HTR-8/SVneo (cell line): ENCODE measurements at places on chromosomes 2 and 18.

GRCh38 chr18:38454764-38455469 lies 889.3 kb upstream of the CELF4 start:
- DNase-seq, result no peak

GRCh38 chr2:23436346-23437098 lies 51.5 kb downstream of the KLHL29 start:
- DNase-seq, result no peak

- DNase-seq, result no peak
These were observed 484 bp downstream of the APCDD1 start for GRCh38 chr18:10454681-10455557.

DNA sequence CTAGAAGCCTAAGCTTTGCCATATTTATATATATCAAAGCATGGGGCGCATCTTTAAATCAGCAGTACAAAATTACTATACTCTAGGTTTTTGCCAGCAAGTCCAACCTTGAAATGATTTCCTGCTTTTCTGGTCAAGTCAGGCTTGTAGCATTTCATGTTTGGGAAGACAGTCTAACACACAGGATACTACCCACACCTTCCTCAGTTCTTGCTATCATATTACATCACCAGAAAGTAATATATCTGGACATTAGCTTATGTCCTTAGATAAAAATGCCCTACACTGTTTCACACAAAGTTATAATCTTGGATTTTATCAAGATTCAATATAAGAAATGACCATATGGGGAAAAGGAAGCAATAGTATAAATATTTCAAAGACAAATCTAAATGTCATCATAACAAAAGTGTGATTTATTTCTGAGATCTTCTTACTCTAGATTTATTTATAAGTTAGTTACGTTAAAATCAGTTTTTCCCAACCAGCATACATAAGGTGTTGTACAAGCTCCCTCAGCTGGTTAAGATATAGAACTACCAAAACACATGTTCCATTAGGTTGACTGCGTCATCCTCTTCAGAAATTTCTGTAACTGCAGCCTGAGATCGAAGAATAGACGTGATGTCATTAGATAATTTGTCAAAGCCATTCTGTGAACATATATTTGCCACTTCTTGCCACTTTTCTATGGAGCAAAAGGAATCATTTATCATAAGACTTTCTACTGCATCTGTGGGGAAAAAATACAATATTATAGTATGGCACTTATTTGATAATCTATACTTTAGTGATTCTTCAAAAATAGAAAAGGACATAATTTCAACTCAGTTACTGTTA lies 56.6 kb downstream of the CLHC1 start:
- DNase-seq, result peak; percentile 67

GRCh38 chr2:15691586-15692310 lies 100.1 kb downstream of the DDX1 start:
- no peak for DNase-seq

DNA sequence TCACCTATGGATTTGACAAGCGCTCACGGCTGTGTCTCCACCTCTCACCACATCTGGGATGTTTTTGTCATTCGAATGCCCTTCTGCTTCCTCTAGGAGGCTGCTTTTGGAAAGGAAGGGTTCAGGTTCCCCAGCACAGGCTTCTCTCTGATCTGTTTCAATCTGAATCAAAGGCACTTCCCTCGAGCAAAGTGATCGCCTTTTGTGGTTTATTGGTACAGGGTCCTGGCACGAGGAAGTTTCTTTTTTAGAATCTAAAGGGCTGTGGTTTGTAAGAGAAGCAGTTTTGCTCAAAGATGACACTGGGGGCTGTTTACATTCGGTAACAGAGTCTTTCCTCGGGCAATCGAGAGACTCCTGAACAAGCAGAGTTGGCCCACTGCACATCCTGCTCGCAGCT lies 145.0 kb downstream of the DAW1 start:
- no peak for DNase-seq

GRCh38 chr2:76444732-76445131 lies 734.0 kb upstream of the GCFC2 start:
- DNase-seq, result no peak
